Stimulated activated CD4-positive, alpha-beta T cell treated with anti-CD3 and anti-CD28 coated beads, Interleukin-15, amount 100 ng/mL, for 1 hour (primary cell): ENCODE measurements at places on chromosomes 11 and 22.

- no peak for DNase-seq
Measured at GRCh38 chr11:93249459-93250220, 51.8 kb upstream of the SLC36A4 start.

GRCh38 chr11:78432058-78432515, 14.5 kb upstream of the GAB2 start:
- DNase-seq: no peak

- DNase-seq: peak; percentile 25
Measured at GRCh38 chr11:119056421-119056999, 495 bp downstream of the HYOU1 start.

DNA sequence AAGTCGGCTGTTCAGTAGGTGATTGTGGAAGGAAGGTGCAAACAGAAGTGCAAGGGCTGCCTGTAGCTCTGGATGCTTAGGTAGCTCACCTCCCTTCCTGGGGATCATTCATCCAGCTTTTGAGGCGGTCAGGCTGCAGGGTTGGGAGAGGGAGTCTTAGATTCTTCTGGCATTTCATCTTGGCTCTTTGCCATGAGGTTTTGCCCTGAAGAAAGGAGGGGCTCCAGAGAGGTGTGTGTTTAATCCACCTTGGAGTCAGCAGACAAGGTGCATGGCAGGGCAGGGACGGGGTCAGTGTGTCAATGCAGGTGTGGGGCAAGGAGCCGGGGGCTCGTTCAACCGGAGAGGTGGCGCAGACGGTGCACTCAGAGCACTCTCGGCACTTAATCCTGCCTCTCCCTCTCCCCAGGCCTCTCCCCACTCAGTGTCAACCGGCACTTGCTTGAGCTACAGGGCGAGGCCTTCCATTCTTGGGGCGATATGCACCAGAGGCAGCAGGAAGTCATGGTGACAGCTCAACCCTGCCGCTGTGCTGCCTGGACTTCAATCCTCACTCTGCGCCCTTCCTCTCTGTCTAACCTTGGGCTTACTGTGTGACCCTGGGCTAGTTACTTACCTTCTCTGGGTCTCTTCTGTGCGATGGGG, 7.2 kb downstream of the ADAMTS15 start:
- no peak for DNase-seq

GRCh38 chr22:41181349-41182241, 23.5 kb upstream of the L3MBTL2 start:
- no peak for DNase-seq

DNA sequence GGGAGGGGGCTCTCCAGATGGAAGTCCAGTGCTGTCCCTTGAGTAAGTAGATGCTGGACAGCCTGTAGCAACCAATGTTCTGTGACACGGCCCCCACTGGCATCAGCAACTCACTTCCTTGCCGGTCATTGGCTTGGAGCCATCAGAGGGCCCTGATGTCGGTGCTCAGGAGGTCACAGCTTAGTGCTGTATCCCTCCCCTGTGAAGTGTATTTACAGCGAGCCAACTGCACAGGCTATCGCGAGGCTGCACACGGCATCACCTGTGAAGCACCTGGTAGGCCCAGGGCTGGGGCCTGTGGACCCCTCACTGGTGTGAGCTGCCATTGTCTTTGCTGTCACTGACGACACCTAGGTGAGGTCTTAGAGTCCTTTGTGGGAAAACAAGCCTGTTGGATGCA, 13.4 kb upstream of the ACR start:
- DNase-seq: no peak

- DNase-seq: no peak
Measured at GRCh38 chr11:47270331-47271271, 668 bp downstream of the MADD start.

DNA sequence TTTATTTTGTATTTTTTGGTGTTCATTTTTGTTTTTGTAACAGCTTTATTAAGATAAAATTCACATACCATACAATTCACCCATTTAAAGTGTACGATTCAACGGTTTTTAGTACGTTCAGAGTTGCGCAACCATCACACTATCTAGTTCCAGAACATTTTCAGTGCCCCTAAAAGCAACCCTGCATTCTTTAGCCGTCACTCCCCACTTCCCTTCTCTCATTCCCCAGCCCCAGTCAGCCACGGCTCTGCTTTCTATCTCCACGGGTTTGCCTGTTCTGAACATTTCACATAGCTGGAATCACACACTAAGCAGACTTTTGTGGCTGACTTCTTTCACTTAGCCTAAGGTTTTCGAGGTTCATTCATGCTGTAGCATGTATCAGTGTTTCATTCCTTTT, 9.6 kb upstream of the KCNQ1OT1 start:
- no peak for DNase-seq

DNA sequence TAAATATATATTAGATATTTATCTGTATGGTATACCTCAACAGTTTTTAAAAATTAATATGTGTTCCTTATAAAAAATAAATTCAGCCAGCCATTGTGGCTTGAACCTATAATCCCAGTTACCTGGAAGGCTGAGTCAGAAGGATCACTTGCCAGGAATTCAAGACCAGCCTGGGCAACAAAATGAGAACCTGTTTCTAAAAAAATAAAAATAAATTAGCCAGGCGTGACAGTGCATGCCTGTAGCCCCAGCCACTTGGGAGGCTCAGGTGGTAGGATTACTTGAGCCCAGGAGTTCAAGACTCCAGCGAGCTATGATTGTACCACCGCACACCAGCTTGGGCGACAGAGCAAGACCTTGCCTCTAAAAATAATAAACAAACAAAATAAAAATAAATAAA, 54.9 kb downstream of the PHF21A start:
- DNase-seq: no peak
